ENCODE measurements at places on chromosomes 3 and 15. TPM values are rescaled to one million over a fixed set of nuclear protein-coding genes. Genes with fewer than 3 reads are reported as not detected.
A peak's percentile ranks its signal among the peaks of the same experiment; 100 is the strongest.

- DNase-seq: no peak
Observed at GRCh38 chr3:33089515-33089914, 7.4 kb downstream of the GLB1 start.

GRCh38 chr3:184742676-184743135, 30.8 kb upstream of the MAGEF1 start:
- peak; percentile 7 for DNase-seq

GRCh38 chr15:39595338-39596221, 14.7 kb downstream of the THBS1 start:
- DNase-seq: no peak

DNA sequence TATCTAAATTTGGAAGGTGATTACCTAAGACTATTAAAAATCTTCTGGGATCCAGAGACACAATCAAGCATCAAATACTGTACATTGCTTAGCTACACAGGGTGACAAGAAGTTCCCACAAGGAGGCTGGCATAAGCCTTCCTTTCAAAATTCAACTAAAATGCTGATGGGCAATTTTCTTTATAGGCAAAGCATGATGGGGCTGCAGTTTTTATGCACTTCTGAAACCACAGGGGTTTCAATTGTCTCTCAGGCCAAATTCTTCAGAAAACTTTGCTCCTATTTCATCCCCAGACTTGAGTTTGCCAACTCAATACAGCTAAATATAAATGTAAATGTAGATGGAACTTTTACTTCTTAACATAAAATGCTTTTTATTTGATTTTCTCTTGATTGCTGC, 241.6 kb downstream of the ZPLD1 start:
- no peak for DNase-seq

- peak; percentile 19 for DNase-seq
Observed at GRCh38 chr15:49270541-49271421, 100.7 kb downstream of the GALK2 start.

DNA sequence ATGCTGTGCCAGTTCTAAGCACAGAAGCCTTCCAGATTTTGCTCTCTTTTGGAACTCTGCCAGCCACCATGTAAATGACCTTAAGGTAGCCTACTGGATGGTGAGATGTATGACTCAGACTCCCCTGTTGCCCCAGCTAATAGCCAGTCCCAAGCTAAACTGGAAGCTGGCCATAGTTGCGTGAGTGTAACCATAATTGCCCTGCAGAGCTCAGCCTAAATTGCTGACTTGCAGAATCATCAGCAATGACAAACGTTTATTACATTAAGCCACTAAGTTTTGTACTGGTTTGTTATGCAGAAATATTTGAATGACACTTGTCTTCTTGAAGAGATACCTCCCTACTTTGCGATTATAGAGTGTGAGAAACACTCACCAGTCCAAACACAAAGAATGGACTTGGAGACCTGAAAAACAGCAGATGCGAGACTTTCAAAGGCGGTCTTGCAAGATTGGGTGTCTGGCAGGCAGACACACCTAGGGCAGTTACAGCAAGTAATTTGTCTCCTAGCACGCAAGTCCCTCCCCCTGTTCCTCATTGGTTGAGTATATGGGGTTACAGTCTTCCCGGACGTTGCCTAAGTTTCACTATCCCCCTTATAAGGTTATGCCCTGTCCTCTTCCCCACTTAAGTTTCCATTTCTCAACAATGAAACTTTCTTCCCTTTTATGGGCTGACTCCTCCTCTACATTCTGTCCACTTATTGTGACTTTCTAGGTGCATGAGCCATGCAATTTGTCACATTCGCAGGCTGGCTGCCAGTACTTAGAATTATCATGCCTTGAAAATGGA, 83.6 kb upstream of the XCR1 start:
- no peak for DNase-seq

IQCF2 gene
- polyA plus RNA-seq: not detected

UROC1 gene
- not detected for polyA plus RNA-seq

All from ovary (tissue), 10 donors.